Esophagus (tissue), 2 donors: ENCODE measurements at places on chromosomes 2 and 18. TPM values are rescaled to one million over a fixed set of nuclear protein-coding genes. Genes with fewer than 3 reads are reported as not detected.

The GAREM1 gene
- polyA plus RNA-seq, result 6.1 TPM

The OBSL1 gene
- polyA plus RNA-seq, result 19.9 TPM

The FAM124B gene
- polyA plus RNA-seq, result 0.33 TPM

The ABCG8 gene
- polyA plus RNA-seq, result not detected

The MARCHF4 gene
- not detected for polyA plus RNA-seq

The NOSTRIN gene
- 6.3 TPM for polyA plus RNA-seq

The TNFRSF11A gene
- polyA plus RNA-seq, result 1.2 TPM
